ENCODE measurements at places on chromosomes 2 and 18.

- DNase-seq: no peak
These were observed 1.8 kb downstream of the NGEF start for GRCh38 chr2:233011268-233011650.

GRCh38 chr2:185128346-185128745 lies 530.0 kb downstream of the ZNF804A start:
- no peak for DNase-seq

DNA sequence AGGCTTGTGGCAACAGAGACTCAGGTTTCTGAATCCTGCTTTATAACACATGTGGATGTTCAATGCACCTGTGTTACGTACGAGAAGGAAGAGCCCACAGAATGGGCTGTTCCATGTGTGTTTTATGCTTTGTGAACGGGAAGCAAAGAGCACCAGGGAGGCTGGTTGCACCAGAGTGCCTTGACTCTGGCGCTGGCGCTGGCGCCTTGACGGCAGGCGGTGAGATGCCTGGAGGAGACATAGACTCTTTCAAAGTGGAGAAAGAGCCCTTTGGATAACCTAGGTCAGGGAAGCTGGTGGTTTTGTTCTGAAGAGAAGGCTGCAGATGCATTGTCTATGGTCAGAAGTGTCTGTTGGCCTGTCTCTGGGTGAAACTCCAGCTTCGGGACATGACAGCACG lies 80.2 kb upstream of the APCDD1 start:
- no peak for DNase-seq

DNA sequence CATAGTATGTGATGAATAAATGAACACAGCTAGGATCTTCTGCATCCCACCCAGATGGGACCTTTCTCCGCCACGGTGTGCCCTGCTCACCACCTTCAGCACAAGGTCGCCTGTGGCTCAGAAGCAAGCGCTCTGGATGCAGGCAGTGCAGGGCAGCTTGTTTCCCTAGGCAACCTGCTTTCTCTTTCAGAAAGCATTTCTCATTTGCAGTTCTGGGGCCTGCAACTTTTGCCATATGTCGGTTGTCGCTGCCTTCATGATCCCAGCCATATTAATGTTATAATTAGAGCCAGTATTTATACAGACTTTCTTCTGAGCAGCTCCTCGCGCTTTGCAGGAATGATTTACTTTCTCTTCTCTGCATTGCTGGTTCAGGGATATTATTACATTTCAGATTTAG lies 692.8 kb downstream of the RNF144A start:
- no peak for DNase-seq

DNA sequence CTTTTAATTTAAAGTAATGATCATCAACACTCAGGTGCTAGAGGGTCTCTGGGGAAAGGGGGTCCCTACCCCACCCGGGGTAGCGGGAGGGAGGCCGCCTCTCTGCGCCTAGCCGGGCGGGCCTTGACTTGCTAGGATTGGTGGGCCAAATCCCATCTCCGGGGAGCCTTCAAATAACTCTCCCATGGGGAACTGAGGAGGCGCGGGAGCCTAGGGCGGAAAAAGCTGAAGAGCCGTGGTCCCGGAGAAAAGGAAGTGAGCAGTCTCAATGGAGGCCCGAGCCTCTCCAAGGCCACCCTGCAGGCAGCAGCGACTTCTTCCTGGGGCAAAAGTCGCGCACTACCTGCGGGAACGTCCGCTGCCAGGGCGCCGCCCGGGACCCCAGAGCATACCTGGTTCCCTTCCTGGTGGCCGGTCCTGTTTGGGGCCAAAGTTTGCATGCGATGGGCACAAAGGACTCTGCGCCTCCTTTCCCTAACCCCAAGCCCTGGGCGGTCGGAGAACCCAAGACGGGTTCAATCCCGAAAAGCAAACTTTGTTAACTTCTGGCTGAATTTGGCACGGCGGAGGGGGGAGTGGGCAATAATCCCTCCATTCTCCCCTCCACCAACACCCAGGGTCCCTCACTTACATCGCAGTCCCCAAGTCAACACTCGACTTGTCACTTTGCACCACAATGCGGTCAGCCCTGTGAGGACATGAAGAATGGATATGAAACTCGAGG lies 13.6 kb downstream of the EN1 start:
- DNase-seq: no peak

DNA sequence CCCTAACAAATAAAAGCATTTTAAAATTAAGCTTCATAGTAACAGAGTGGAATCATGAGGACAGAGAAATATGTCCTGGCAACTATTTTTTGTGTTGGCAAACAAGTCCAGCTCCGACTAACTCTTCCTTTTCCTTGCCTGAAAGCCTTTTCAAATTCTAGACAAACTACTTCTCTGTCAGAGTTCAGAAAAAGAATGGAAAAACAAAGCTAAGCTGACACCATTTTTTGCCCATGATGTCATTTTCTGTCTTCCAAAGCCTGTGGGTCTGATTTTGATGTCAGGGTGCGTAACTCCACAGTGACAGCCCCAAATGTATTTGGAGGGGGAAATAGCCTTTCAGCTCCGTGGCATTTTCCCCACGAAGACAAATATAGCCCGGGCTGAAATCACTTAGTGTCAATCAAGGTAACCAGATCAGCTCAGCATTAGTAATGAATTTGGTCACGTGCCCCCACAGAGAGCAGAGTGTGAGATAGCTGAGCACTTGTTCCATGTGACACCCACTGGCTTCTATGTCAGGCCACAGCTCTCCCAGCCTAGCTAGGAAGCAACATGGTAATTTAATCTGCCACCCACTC lies 233.0 kb upstream of the SIX2 start:
- peak; percentile 22 for DNase-seq

DNA sequence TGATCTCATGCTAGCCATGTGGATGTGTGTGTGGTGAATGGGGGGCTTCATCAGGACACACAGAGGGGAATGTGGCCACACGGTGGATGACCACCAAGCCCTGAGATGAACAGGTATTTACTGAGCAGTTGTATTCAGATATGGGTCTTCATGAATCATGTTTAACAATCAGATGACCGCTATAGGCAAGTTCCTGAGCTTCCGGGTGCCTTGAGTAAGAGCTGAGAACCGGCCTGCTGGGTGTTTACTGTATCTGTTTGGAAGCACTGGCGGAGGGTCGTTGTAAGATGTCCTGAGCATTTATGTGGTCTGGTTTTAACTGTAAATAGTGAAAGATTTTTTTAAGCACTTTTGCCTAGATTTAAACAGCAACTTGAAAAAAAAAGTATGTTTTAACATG lies 43.9 kb downstream of the BOLA3 start:
- no peak for DNase-seq

GRCh38 chr2:148876595-148877402 lies 1.8 kb downstream of the KIF5C start:
- no peak for DNase-seq

DNA sequence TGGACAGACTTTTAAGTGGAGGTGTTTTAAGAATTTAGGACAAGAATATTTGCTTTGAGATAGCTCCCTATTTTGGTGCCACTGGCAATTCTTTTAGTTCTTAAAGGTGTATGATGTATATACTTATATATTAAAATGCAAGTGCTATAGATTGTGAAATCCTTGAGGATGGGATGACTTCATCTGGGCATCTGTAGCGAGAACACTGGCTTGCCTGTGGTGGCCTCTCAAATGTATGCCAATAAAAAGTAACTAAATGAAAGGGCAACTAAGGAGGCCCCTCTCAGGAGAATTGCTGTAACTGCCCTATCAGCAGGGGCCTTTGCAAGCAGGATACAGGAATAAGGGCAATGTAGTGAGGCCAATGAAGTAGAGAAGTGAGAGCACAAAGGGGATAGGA lies 2.6 kb upstream of the THUMPD2 start:
- no peak for DNase-seq

DNA sequence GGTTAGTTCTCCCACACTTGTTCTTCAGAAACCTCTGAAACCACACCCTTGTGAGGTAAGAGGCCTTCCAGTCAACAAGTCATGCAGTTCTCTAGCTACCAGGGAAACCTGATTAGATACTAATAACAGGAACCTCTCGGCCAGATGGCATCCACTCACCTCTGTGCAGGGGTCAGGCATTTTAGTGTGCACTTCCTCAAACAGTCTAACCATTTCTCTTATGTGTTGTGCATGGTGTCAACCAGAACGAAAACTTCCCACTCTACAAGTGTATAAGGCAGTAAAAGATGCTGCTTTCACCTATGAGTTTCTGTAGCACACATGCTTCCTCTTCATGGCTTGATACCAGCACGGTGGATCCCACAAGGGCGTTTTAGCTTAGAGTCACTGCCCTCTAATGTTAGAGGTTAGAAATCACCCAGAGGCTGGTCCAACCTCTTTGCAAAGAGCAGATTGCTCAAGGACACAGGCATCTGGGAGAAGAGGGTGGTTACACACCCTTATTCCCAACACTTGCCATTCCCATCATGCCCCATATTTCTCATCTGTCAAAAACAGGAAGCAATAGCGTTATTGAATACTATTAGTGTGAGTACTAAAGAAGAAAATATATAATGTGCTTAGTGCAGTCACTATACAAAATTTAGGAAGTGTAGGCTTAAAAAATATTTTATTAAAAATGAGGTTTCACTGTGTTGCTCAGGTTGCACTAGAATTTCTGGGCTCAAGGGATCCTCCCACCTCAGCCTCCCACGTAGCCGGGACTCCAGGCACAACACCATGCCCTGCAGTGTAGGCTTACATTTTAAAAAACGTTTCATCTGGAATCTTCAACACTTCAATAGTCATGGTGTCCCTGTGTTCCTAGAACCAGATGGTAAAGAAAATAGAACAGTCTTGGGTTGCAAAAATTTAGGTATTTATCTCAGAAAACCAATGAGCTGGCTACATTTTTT lies 34.5 kb upstream of the RAB31 start:
- peak; percentile 37 for DNase-seq

- DNase-seq: no peak
These were observed 93.6 kb upstream of the NFATC1 start for GRCh38 chr18:79302120-79302519.

DNA sequence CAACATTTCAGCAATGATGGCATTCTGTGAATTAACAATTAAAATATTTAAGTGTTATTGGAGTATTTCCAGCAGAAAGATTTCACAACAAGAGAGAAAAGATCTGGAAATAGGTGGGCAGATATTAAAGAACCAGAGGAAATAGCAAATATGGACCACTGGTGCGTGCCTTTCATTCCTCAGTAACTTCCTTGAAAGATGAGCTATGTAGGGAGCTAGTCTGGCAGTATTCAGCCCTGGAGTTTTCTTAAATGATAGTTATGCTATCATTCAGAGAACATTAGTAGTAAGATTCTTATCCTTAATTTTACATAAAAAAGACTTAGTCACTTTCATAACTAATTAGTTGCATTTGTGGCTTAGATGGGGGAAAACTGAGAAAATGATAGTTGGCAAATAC lies 41.5 kb downstream of the TANC1 start:
- DNase-seq: no peak

DNA sequence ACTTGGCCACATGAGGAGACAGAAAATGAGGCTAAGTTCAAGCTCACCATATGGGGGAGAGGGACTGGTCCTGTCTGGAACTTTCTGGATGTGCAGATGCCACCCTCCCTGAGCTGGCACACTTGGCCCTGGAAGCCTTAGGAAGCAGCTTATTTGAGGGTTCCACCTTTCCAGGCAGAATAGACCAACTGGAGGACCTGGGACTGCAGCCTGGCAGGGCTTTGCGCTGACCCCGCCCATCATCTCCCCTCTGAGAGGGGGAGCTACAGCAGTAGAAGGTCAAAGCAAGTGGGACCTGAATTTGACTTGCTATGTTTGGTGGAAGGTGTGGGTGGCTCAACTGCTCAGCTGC lies 39.5 kb downstream of the TMEM17 start:
- no peak for DNase-seq

DNA sequence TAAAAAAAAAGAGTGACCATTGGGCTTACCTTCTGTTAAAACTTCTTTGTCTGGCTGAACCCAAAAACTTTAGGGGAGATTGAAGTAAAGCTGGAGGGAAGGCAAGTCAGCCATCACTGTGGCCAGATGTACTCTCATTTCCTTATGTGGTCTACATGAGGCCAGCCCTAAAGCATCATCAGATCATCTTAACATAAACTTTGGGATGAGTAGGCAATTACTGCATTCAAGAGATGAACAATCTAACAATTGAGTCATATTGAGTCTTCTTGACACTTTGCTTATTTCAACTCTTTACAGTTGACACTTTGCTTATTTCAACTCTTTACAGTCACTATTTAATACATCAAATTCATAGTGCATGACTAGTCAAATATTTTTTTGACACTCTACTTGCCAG lies 155.6 kb downstream of the QPCT start:
- DNase-seq: no peak

DNA sequence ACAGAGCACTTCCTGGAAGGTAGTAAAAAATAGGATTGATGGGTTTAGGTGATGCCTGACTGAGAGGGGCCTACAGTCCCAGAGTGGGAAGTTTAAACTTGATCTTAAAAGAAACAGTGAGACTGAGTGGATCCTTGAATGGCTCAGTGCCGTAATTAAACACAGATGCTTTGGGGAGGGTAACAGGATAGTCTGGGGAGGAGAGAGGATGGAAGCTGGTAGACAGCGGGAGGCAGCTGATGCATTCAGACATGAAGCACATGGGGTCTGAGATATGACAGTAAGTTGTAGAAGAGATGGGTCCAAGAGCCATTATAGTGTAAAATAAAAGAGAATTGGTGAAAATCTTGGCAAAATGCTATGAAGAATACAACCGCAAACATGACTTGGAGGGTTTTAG lies 54.4 kb downstream of the AOX1 start:
- DNase-seq: no peak

Measured in A673 (cell line).